ENCODE measurements at places on chromosomes 1 and 21. TPM values are rescaled to one million over a fixed set of nuclear protein-coding genes. Genes with fewer than 3 reads are reported as not detected.

DNA sequence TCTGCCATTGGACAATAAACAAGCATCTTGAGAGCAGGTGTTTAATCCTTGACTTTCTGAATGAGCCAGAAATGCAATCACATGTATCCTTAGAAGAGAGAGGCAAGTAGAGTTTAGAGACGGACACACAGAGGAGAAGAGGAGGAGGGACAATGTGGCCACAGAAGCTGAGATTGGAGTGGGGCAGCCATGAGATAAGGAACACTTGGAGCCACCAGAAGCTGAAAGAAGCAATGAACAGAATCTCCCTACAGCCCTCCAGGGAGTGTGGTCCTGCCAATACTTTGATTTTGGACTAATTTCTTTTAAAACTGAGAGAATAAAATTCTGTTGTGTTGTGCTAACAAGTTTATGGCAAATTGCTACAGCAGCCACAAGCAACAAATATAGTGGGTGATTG lies 141.0 kb downstream of the ATP6V1G3 start:
- no peak for DNase-seq

- DNase-seq: no peak
Measured at GRCh38 chr1:8763888-8764287, 53.6 kb downstream of the RERE start.

GRCh38 chr1:194155962-194156361 lies 969.5 kb upstream of the B3GALT2 start:
- no peak for DNase-seq

DNA sequence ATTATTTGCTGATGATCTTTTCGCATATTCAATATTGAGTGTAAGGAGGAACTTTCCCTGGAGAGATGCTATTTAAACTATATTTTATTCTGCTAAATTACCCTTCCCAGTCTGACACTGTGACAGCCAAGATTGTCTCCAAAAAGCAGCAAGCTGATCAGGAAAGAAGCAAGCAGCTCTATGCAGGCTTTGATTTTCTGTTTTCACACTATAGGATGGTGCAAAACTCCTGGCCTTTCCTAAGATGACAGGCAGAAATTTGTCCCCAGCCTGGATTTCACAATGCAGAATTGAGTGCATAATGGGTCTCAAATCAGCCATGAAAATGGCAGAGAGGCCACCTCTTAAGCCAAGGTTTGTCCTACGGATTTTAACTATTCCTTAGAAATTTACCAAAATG lies 1.1 kb downstream of the SGIP1 start:
- no peak for DNase-seq

- DNase-seq: no peak
Measured at GRCh38 chr1:94874423-94874822, 52.5 kb downstream of the CNN3 start.

DNA sequence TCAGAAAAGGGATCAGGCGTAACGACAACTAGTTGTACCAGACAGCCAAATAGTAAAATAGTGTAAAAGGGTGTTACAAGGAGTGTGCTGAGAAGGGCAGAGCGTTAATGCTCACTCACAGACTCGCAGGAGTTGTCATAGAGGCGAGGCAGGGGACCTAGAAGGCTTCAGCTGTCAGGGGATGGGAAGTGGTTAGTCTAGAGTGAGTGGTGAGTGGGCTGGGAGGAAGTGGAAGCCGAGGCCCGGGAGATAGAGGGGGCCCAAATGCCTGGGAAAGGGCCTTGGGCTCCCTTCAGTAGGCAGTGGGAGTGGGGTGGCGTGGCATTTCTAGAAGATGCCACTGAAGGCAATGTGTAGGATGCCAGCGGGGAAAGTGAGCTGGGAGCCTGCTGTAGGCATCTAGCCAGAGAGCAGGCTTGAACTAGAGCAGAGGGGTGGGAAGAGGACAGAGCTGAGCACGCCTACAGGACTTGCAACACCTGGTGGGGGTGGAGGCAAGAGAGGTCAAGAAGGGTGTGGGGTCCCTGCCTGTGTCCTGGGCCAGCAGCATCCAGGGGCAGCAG lies 10.3 kb downstream of the SLC6A17 start:
- DNase-seq: no peak

DNA sequence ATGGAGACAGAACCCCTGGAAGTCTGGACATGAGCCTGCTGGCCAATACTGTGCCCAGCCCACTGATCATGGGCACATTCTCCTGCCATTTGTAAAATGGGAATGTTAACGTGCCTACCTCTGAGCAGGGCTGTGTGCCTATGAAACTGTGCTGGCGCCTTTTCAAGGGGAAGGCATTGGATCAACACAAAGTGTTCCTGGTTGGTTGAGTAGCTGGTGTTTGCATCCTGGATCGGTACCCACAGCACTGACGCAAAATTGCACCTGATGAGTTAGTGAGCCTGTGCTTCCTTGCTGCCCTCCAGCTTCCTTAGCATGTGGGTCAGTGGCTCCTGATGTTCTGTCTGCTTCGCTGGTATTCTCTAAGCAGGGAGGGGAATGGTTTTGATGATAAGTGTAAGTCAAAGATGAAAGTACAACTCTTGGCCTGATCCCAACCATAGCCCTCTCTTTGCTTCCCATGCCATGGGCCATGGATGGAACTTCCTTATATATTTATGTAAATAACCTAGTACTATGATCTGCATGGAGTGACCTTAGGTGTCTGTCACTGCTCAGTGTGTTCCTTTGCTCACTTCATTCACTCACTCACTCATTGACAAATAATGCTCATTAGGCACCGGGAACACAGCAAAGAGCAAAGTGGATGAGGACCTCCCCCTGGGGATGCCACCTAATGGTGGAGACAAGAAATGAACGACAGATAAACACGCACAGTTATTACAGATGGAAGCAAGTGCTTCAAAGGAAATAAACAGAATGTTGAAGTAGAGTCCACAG lies 22.7 kb downstream of the MAB21L3 start:
- no peak for DNase-seq

GRCh38 chr1:27928216-27928954 lies 6.4 kb upstream of the SMPDL3B start:
- no peak for DNase-seq

DNA sequence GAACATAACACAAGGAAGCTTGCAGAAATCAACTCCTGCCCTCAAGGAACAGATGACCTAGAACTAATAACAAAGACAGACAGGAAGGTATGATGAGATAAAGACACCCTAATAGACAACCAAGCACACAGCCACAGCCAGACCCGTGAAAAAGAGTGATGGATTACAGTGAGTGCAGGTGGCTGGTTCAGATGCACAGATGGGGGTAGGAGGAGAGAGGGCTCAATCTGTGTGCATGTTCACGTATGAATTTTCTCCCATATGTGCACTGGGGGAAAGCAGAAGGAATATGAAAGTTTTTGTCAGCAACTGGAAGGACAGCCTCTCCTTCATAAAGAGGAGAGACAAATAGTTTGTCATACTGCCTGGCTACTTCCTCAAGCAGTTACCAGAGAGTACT lies 367.1 kb downstream of the PBX1 start:
- no peak for DNase-seq

DNA sequence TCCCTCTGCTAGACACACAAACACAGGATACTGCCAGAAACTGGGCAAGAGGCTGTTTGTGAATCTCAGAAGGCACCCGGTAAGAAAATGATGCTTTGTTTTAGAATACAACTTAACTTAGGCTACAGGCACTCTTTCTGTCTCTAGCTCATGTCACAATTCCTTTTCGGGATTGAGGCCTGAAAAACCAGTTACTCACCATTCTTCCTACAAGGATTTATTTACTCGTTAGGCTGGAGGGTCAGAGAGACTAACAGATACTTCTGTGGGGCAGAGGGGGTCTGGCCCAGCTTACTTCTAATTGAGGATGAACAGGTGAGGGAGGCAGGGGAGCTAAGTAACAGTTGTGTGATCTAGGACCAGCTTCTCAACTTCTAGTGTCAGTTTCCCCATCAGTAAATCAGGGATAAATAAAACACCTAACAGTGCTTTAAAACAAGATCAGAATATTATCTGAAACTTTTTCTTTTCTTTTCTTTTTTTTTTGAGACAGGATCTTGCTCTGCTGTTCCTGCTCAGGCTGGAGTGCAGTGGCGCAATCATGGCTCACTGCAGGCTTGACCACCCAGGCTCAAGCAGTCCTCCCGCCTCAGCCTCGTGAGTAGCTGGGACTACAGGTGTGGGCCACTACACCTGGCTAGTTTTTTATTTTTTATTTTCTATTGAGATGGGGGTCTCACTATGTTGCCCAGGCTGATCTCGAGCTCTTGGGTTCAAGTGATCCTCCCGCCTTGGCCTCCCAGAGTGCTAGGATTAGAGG lies 31.9 kb downstream of the NFYC start:
- DNase-seq: no peak

DNA sequence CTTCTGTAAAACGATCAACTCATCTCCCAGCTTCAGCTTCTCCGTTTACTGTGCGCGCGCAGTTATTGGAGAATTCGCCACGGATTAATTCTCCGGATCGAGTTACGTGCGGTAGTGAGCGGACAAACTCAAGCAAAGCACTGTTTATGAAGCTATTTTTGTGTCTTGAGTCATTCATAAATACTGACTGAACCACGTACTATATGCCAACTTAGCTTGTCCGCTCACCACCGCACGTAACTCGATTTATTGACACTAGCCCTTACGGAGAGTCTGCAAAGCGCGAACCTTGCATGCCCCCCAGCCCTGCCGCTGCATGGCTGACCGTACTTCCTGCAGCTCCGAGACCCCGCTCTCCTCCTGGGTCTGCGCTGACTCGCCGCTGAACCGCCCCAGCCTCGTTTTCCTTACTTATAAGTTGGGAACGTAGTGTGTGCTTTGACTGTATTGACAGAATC lies 773 bp downstream of the CHD1L start:
- DNase-seq: peak; percentile 38

DNA sequence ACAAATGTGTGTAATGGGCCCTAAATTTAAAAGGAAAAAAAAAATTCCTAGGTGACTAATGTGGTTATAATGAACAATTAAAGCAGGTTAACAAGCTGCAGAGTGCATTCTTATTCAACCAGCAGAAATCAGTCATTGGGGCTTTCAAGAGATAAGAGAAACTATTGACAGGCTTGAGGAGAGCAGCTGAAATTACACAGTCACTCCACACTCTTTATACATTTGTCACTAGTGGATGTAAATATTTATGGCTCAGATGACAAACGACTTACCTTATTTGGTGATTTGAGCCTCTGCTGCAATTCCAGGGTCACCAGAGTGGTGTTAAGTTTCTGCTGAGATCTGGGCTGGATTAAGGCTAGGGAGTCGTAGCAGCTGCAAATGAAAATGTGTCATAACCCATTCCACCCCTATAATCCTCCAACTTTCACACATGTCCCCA lies 896.3 kb downstream of the TTLL7 start:
- DNase-seq: no peak

GRIK1 gene
- not detected for total RNA-seq

DNA sequence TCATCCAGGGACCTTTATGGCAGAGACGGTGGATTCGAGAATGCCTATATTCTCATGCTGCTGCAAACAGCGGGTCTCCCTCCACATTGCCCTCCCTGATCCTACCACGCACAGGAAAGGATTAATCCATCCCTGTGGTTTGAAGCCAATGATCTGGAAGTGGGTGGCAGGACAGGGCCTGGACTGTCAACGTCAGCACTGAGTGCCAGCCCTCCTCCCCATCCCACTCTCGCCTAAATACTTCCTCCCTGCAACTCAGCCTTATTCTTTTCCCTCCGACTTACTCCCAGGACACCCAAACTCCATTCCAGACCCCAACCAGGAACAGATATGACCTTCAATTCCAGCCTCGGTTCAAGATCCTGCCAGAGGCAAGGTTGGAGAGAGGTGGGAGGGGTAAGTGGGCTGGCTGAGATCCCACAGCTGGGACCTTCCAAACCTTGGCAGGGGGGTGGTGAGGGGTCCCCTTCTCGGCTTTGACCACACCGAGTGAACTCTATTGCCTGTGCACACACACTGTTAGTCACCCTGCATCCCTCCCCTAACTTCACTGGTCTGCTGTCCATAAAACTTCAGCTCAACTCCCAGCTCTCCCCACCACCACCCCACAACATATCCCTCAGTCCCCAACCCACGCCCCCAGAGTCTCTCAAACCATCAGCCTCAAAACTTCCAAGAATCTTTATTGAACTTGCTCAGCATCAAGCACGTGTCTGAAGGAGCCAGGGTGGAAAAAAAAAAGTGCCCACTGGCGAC lies 2.4 kb upstream of the S100A5 start:
- DNase-seq: no peak

- DNase-seq: no peak
Measured at GRCh38 chr1:14759843-14760242, 161.4 kb downstream of the KAZN start.

- no peak for DNase-seq
Measured at GRCh38 chr1:110672001-110672752, 2.6 kb downstream of the KCNA3 start.

- DNase-seq: no peak
Measured at GRCh38 chr1:116310180-116310579, 62.9 kb upstream of the ATP1A1 start.

ARHGAP29 gene
- 38.9 TPM for total RNA-seq

DDR2 gene
- 80.3 TPM for total RNA-seq

PGLYRP4 gene
- total RNA-seq: not detected

CCDC185 gene
- 0.12 TPM for total RNA-seq

GRCh38 chr21:29481081-29481480 lies 182.4 kb downstream of the BACH1 start:
- no peak for DNase-seq

DNA sequence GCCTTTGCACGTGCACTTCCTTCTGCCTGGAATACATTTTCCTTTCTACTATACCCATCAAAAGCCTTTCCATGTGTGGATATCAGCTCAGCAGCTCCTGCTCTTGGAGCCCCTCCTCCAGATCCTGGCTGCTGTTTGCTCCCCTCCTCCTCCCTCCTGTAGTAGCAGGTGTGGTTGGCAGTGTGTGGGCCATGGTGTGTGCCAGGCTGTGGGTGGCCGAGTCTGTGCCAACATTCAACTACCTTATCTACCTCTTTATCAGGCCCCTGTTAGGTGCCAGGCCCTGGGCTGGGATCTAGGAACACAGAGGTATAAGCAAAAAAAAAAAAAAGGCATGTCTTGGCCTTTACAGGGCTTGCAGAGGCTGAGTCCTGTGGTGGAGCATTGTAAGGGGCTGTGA lies 180.6 kb upstream of the JUN start:
- no peak for DNase-seq

DNA sequence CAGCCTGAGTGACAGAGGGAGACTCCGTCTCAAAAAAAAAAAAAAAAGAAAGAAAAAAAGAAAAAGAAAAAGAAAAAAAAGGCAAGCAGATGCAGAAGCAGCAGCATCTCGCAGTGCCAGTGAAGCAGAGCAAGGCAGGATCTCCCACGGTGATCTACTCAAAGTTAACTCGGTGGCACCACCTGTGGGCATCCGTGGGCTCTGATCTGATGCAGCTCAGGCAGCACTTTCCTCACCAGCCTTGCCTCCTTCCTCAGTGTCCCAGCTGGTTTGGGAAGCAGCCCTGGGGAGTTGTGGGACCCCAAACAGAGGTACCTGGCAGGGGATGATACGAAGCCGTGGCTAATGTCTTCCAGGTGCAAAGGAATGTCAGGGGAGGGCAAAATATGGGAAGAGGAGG lies 104.3 kb upstream of the KRTAP19-8 start:
- no peak for DNase-seq

FCRL5 gene
- 0.12 TPM for total RNA-seq

MATN1 gene
- total RNA-seq: not detected

DNA sequence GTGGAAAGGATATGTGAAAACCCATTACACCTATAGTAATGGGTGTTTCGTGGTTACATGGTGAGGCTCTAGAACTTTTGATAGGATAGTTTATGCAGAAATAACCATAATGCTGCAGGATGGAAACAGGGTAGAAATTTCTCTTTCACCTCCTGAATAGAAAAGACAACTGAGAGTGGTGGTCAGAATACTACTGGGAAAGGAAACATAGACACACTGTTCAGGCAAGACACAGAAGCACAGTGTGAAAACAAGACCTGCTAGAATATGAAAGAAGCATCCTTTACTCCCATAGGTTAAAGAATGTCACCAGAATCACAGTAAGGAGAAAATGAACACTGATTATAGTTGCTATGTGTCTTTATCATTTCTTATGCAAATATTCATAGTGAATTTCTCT lies 496.6 kb downstream of the DPYD start:
- no peak for DNase-seq
